Stimulated activated CD4-positive, alpha-beta T cell treated with anti-CD3 and anti-CD28 coated beads, TNF-alpha, amount 100 ng/mL, for 48 hours (primary cell): ENCODE measurements at places on chromosomes 1 and 21.

DNA sequence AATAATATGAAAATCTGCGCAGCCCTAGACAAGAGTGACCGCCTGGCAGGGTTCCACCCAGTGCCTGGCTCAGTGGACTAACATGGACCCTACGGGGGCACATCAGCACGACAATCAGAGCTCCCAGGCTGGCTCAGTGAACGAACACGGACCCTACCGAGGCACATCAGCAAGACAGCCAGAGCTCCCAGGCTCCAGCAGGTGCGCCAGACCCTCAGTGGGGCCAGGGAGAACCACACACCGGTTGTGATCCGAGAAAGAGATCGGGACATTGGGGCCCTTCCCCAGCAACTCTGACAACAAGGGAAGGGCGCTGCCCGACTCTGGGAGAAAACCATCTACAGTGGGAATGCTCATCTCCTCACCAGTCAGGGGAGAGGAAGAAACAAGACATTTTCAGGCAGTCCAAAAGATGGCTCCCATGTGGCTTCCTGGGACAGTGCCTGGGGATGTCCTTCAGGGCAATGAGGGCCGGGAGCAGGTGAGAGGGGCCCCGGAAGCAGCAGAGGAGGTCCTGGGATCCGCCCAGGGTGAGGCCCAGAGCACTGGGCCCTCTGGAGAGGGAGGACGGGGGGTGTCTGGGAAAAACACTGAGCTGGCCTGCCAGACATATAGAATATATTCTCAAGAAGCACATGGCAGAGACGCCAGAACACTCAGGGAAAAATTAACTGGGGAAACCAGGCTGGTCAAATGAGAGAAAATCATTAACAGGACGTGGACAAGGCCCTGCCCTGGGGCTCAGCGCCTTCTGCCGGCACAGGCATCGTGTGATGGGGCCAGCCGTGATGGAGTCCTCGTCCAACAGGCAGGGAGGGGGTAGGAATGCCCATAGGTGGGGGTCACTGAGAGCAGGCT, 4.8 kb downstream of the ARHGEF16 start:
- DNase-seq = no peak

GRCh38 chr21:45244799-45245340, 42.8 kb downstream of the POFUT2 start:
- DNase-seq = no peak

DNA sequence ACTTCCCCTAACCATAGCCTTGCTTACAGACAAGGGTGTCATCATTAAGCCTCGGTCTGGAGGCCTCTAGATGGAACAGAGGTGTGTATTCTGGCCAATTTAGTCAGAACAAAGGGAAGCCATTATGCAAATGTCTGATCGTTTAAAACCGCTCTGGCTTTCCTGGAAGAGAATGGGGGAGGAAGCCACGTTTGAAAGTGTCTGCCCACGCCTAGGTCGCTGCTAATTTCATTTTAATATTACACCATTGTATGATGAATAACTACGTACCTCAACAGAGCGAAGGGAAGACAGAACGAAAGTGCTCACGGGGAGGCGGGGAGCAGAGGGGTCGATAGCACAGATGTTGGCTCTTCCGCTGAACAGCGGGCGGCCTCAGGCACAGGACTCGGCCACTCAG, 41.1 kb upstream of the CSF3R start:
- no peak for DNase-seq

DNA sequence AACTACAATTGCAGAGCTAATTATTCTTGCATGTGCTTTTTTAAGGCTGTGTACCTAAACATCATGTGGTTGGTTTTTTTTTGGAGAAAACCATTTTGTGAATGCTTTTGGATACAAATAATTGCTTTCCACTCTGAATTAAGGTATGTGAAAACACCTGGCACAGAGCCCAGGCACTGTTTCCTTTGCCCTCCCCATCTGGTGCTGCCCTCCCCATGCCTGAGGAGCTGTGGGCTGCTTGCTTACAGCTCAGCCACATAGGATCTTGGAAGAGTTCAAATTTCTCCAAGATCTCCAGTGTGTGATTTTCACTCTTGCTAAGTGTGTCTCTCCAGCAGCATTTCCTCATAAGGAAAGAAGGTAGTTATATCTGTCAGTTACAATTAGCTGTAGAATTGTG, 27.8 kb downstream of the DNM3 start:
- DNase-seq = no peak

DNA sequence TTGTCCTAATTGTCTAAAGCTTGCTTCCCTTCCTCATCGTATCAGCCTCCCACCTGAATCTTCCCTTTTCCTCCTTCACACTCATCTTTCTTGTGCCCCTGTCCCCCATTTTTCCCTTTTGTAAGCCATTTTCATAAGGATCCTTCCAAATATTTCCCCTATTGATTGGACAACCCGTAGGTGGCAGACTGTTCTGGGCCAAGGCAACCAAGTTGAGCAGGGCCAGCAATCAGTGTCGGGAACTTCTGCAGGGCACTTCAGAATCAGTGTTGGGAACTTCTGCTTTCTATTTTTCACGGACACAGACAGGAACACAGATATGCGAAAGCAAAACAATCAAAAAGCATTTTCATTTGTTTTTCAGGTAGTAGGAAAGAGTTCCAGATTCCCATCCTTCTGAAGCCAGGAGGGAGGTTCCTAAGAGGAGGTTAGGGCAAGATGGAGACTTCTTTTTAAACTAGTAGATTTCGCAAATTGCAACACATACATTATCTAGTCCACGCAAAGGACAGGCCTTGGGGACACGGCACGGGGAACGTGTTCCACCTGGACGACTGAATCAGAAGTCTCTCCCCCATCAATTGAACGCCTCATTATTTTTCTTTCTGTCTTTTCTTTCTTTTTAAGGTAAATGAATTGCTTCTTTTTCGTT, 691 bp upstream of the MPZL1 start:
- DNase-seq = no peak

DNA sequence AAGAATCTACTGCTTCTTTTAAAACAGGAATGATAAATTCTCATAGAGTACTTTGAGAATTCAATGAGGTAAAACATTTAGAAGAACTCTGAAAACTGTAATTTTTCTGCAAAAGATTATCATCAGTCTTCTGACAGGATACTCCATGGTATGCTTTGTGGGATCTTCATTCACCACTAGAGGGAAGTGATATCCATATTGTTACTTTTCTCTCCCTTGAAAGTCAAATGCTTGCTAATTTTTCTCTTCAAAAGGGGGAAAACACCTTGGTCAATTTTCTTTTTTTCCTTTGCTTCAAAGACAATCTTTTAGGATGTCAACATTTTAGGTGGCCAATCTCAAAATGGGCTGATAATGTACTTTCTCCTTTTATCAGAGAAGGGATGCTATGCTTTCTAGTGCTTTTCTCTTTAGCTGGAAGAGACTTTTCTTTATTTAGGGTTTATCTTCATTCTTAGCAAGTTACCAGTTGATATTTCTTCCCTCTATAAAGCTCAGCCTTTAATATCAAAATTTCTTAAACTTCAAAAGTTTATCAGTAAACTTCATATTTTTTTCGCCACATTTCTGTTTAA, 95.5 kb downstream of the NEGR1 start:
- DNase-seq = no peak

- no peak for DNase-seq
Measured at GRCh38 chr1:20355828-20356735, 65.4 kb downstream of the VWA5B1 start.

- DNase-seq = no peak
Measured at GRCh38 chr21:33013626-33014025, 12.1 kb upstream of the OLIG2 start.

DNA sequence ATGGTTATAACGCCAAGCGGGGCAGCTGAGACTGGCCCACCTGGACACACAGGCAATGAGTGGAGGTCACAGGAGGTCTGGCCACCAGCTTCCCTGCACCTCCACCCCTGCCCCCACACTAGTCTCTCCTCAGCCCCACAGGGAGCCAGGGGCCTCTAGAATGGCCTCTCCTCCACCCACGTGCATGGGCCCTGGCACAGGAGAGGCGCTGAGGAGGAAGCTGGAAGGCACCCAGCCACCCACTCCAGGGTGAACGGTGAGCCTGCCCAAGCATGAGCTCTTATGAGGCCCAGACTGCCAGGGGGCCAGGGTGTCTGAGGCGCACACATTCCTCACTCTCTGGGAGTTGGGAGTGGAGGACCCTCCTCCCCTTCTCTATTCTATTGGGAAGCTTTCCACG, 22.2 kb downstream of the LRP8 start:
- DNase-seq = no peak

GRCh38 chr1:3022511-3022973, 1.3 kb downstream of the ACTRT2 start:
- no peak for DNase-seq

DNA sequence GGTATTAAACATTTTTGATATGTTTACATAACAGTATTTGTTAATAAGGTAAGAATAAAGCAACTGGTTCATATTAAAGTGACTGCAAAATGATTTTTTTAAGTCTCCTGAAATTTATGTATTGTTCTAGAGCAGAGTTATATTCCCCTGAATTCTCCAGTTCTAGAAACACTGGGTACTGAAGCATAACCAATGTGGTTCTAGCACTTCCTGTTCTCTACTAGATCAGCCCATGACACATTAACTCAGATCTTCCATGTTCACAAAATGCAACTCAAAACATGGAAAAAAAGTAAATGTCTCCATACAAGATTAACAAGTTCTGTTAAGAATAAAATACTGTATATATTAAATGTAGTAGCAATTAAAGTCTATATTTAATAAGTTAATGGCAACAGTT, 3.9 kb downstream of the NEGR1 start:
- no peak for DNase-seq

DNA sequence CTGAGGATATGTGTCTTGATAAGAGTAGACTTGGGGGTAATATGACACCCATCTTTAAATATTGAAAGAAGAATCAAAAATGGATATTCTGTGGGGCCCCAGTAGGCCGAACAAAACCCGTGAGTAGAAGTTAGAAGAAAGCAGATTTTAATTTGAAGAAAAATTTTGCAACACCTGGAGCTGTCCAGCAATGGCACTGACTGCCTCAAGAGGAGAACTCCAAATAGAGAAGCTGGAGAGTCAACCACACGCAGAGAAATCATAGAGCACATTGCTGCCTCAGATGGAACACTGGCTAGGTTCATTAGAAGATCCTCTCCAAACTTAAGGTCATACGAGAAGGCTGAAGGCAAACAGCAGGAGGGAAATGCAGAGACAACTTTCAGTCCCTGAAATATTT, 6.8 kb downstream of the NHLH1 start:
- DNase-seq = no peak

DNA sequence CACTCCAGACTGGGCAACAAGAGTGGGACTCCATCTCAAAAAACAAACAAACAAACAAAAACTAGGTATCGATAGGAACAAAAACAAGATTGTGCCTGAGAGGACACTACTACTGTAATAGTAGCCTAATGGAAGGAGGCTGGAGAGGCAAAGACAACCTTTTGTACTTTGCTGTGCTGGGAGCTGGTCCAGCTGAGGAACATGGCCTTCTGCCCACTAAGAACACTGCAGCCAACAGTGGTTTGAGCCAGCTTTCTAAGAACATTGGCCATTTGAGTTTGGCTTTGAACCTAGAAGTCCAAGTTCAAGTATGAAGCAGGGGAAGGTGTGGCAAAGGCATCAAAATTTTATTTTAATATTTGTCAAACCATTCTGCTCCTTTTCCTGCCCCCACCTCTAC, 22.7 kb upstream of the RGS8 start:
- no peak for DNase-seq

- no peak for DNase-seq
Measured at GRCh38 chr21:22925032-22925431, 1926.8 kb downstream of the NCAM2 start.

GRCh38 chr1:218694636-218695035, 349.5 kb downstream of the TGFB2 start:
- no peak for DNase-seq

DNA sequence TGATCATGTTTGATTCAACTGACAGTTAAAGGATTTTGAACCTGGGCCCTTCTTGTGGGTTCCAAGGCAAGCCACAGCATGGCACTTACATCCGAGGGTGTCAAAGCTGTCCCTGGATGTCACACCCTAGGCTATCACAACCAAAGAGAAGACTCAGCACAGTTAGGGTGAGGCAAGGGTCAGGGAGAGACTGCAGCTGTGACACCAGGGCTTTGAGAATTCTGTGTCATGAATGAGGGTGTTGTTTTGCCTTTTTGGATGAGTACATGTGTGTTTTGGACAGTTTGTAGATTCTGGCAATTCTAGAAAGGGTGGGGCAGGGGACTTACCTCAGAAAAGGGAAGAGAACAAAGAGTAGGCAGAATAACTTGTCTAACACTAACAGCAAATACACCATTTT, 37.8 kb upstream of the ZNF326 start:
- no peak for DNase-seq

DNA sequence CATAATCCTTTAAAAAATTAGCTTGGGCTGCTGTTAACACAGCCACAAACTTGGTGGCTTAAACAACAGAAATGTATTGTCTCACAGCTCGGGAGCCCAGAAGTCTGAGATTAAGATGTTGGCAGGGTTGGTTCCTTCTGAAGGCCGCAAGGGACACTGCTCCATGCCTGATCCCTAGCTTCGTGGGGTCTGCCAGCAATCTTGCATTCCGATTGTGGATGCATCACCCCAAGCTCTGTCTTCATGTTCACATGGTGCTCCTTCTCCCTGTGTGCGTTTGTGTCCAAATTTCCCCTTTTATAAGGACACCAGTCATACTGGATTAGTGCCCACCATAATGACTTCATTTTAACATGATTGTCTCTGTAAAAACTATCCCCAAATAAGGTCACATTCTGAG, 5.0 kb upstream of the HHIPL2 start:
- no peak for DNase-seq

GRCh38 chr1:100936194-100936967, 40.5 kb downstream of the SLC30A7 start:
- no peak for DNase-seq

DNA sequence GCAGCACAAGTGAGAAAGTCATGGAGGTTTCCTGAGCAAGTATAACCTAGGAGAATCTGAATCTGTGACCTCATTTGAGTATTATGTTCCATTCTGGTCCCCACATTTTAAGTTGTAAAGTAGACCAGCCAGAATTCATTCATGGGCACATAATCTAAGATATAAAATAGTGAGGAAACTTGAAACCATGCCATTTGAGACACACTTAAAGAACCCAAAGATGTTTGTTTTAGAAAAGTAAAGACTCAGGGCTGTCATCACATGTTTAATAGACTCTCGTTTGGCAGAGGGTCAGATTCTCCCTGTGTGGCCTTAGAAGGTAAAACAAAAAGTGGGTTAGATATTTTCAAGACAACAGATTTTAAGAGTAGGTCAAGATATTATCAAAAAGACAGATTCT, 6.4 kb downstream of the SZT2 start:
- no peak for DNase-seq
